Sciatic nerve (tissue), 2 donors: ENCODE measurements at places on chromosomes 12 and 14. TPM values are rescaled to one million over a fixed set of nuclear protein-coding genes. Genes with fewer than 3 reads are reported as not detected.

The BDKRB2 gene
- 50.4 TPM for total RNA-seq

The SPIC gene
- 0.40 TPM for total RNA-seq

The CLEC4D gene
- 0.67 TPM for total RNA-seq

The VASH1 gene
- total RNA-seq = 19.3 TPM

The OR4N5 gene
- total RNA-seq = not detected

The ABCC9 gene
- total RNA-seq = 45.6 TPM

The MMP17 gene
- 12.6 TPM for total RNA-seq

The ZCCHC8 gene
- total RNA-seq = 27.1 TPM

The MORN3 gene
- total RNA-seq = 0.49 TPM

The FIGNL2 gene
- 4.0 TPM for total RNA-seq

The MYBPC1 gene
- 0.13 TPM for total RNA-seq

The CDK4 gene
- 54.0 TPM for total RNA-seq

The NELL2 gene
- total RNA-seq = 2.4 TPM

The TCL1B gene
- not detected for total RNA-seq

The LPAR5 gene
- 2.9 TPM for total RNA-seq

The C14orf39 gene
- 4.4 TPM for total RNA-seq

The P2RX2 gene
- not detected for total RNA-seq

The IFNG-AS1 gene
- 0.27 TPM for total RNA-seq

The KRT3 gene
- total RNA-seq = not detected

The KRT6C gene
- total RNA-seq = not detected

The SMOC1 gene
- total RNA-seq = 12.9 TPM

The ZFHX2 gene
- 7.4 TPM for total RNA-seq

The PLXNC1 gene
- total RNA-seq = 22.8 TPM

The SLC5A8 gene
- not detected for total RNA-seq

The SOCS4 gene
- 29.7 TPM for total RNA-seq

The RASSF9 gene
- total RNA-seq = 8.5 TPM
